Activated CD4-positive, alpha-beta T cell treated with anti-CD3 and anti-CD28 coated beads for 4 hours (primary cell): ENCODE measurements at places on chromosomes 13 and 19.
A peak's percentile ranks its signal among the peaks of the same experiment; 100 is the strongest.

GRCh38 chr19:10593820-10594637 lies 6.9 kb upstream of the AP1M2 start:
- DNase-seq = no peak

GRCh38 chr19:13120031-13120430 lies 2.0 kb downstream of the NACC1 start:
- DNase-seq = no peak

DNA sequence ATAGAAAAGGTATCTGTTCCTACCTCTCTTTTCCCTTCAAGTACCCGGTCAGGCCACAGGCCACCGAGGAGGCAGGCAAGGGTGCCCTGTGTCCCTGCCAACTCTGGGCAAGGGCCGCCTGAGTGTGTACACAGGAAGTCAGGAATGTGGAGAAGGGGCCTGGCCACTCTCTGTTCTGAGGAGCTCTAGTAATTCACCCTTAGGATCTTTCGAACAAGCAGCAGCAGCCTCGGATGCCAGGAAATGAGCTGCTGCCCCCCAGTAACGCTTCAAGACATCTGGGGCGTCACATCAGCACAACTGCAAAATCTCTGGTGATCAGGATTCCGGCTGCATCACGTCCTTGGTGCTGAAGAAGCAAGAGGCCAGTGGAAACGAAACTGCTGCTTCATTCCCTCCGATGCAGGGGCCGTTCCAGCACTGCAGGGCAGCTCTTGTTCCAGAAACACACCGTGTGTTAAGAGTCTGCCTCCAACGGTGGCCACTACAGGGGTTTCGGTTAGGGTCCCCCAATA lies 2.0 kb downstream of the RAB20 start:
- no peak for DNase-seq

DNA sequence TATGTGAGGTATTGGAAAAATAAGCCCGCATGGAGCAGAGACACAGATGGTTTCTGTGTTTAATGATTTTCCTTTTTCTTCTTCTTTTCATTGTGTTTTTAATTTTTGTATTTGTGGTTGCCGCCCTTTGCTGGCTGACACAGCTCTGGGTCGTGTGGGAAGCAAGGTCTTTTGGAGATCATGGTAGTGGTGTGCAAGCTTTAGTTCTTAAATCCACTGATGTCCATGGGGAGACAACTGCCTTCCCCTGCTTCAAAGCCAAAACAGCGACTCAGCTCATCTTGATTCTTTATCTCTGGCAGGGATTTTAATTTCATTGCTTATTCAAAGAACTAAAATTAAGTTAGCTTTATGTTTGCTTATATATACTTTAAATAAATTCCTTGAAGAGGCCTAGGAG lies 711.3 kb upstream of the SGCG start:
- no peak for DNase-seq

GRCh38 chr19:50268501-50268900 lies 60.7 kb downstream of the KCNC3 start:
- DNase-seq = no peak

GRCh38 chr13:29978211-29978610 lies 127.8 kb upstream of the UBL3 start:
- no peak for DNase-seq

- no peak for DNase-seq
These were observed 5.0 kb downstream of the MLLT1 start for GRCh38 chr19:6274756-6275155.

- DNase-seq = no peak
These were observed 96.7 kb downstream of the RNASEH2B start for GRCh38 chr13:51006067-51006845.

DNA sequence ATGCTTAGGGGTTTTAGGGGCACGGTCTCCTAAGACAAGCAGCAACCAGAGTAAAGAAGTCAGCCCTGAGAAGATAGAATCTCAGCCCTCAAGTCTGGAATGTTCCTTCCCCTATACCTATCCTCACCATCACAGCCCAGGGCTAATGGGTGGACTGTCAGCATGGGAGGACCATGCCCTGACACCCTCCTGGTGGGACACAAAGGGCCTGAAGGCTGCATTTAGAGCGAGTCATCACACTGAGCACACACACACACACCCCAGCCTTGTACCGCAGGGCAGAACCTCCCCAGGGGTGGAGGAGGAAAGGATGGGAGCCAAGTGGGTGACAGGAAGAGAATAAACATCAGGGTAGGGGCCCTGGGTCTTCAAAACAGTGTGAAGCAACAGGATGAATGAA lies 174.8 kb upstream of the SERP2 start:
- DNase-seq = no peak

DNA sequence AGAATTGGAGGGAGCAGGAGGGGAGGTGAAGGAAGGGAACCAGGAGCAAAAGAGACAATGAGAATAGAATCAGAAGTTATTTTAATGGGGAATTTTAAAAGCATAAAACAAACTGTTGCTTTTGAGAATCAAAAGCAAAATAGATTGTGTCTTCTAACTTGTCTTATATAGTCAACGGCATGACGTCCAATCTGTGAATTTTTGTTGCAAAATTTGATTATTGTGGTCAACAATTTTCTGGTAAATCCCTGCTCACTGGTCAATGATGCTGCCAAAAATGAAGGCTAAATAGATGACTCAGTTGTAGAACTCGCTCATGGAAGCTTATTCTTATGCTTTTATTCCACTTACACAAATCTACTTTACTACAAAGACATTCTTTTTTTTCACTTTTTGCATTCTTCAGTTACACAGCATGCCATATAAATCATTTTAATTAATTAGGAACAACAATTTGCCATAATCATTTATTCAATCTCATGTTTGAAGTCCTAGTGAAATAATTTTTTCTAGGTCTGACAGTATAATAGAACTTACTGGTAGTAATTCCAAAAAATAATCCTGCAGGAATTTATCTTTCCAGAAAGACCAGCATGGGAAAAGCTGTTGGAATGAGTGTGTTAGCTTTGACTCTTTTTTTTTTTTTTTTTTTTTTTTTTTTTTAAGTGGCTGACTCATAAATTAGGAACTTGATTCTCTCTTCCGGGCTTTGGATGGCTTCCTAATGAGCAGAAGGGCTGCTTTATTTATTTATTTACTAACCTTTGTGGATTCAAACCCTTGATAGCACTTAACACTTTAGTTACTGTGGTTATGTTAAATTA lies 256.9 kb downstream of the SPRY2 start:
- DNase-seq = no peak

- no peak for DNase-seq
These were observed 319.0 kb downstream of the KCNRG start for GRCh38 chr13:50334115-50334778.

GRCh38 chr19:35122687-35123551 lies 7.3 kb downstream of the FXYD3 start:
- DNase-seq = no peak

- DNase-seq = no peak
These were observed 1016.0 kb downstream of the UQCRFS1 start for GRCh38 chr19:28196961-28197360.

DNA sequence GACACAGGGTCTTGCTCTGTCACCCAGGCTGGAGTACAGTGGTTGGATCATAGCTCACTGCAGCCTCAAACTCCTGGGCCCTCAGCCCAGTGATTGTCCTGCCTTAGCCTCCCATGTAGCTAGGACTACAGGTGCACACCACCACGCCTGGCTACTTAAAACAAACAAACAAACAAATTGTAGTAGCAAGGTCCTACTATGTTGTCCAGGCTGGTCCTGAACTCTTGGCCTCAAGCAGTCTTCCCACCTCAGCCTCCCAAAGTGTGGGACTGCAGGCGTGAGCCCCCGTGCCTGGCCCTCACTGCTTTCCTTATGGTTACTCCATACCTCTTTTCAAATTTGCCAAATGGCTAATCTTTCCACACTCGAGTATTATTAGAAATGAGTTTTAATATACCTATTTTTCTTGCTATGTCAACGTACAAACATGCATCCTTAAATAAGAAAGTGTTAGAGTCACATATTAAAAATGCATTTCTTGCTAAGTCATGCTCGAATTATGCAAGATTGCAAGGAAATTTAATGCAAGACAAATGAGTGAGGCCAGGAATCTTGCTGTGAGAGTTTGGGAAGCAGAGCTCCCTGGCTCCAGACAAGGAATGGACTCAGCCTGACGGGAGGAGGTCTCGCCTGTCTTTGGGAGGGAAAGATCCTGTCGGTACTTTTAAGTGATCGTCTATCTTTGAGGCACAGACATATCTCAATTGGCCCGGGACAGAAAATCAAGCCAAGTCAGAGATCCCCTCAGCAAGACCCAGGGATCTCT lies 39.4 kb downstream of the RFX2 start:
- DNase-seq = no peak

- DNase-seq = peak; percentile 5
These were observed 1.7 kb downstream of the ERCC5 start for GRCh38 chr13:102847272-102848234.

DNA sequence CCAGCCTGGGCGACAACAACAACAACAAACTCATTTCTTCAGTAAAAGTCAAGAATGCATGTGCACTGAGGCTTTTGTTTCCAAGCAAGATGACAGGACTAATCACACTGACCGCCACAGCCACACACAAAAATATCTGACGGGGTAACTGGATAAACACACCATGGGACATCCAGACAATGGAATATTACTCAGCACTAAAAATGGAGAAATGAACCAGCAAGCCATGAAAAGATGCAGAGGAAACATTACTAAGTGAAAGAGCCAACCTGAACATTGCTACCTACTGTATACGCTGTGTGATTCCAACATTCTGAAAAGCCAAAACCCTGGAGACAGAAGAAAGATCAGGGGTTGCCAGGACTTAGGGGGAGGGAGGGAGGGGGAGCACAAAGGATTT lies 36.7 kb downstream of the FAAP24 start:
- DNase-seq = no peak

- DNase-seq = no peak
These were observed 217.2 kb downstream of the RFC3 start for GRCh38 chr13:34035178-34035577.

DNA sequence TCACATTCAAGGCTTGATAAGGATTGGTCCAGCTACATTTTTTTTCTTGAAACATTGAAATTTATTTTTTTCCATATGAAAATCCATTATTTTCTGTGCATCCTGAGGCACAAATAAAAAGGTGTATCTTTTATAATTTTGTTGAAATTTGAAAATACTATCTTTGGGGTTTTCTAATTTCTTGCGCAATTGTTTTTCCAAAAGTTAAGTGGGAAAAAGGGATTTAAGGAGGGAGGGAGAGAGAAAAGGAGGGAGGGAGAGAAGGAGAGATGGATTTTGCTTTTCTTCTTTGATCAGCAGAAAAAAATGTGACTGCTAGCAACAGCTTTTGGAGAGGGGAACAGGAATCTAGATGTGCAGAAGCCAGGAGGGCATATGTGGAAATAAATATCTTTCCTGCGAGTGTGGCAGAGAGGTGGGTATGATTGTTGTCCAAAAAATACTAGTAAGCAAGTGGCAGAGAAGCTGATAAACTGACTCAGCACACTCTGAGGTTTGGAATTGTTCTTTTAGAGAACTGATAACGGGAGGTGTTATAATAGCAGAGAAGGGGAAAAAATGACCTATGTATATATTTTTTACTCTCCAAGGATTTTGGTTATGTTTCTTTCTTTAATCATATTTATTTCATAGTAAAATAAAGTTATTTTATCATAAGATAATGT lies 61.2 kb upstream of the EDNRB start:
- DNase-seq = no peak

- DNase-seq = no peak
These were observed 24.2 kb upstream of the TMEM255B start for GRCh38 chr13:113734826-113735125.

GRCh38 chr13:99425485-99426341 lies 75.6 kb upstream of the TM9SF2 start:
- DNase-seq = peak; percentile 61

- no peak for DNase-seq
These were observed 9.8 kb upstream of the SIAH3 start for GRCh38 chr13:45861322-45861721.

GRCh38 chr19:28332351-28332750 lies 880.6 kb downstream of the UQCRFS1 start:
- DNase-seq = no peak

- DNase-seq = no peak
These were observed 232.3 kb downstream of the ATP8A2 start for GRCh38 chr13:25604106-25604505.

DNA sequence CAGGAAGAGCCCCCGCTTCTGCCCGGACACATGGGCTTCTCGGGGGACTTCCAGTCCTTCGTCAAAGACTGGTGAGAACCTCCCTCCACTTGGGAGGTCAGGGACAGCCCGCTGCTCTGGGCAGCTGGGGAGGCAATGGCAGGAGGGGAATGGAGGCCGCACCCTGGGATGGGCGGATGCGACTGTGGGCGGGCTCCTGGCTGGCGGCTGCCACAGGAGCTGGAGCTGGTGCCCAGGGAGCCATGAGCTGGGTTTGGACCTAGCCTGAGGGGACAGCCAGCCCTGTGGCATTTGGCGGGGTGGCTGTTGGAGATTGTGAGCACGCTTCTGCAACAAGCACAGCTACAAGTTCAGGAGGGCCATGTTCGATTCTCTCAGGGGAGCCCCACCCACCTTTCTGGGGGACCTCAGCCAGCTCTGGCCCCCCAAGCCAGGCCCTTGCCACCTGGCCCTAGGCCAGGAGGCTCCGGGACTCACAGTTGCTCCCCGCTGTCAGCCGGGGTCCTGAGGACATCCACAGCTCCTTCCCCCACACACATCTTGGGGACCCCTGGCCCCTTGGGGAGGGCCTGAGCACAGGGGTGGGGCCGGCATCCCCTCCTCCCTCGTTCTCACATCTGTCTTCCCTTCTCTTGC lies 3.0 kb upstream of the TGFBR3L start:
- no peak for DNase-seq

DNA sequence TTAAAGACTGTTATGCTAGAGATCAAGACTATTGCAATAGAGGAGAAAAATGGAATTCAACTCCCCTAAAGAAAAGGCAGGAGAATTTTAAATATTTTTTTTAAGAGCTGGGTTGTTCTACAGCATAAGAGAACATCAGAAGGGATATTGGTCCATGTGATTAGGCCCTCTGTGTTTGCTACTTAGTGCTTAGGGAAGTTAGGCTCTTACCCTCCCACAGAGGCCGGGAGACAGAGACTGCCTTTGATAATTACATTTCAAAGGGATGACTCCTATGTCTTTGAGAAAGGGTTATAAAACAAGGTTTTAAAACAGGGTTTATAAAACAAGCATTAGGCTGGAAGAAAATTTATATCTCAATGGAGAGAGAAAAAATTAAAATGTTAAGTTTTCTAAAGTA lies 1248.1 kb upstream of the PCDH20 start:
- DNase-seq = no peak
